ENCODE measurements at places on chromosomes 7 and 10. TPM values are rescaled to one million over a fixed set of nuclear protein-coding genes. Genes with fewer than 3 reads are reported as not detected.
A peak's percentile ranks its signal among the peaks of the same experiment; 100 is the strongest.

GRCh38 chr10:43160046-43160920 is 22.0 kb downstream of the CSGALNACT2 start:
- H3K4me3 ChIP-seq, result no peak overlapping the region
- peaks cover 18% of the 10 kb centered on the region for H3K36me3 ChIP-seq
- peaks cover 19% of the 10 kb centered on the region for H3K4me1 ChIP-seq
- no peaks in the 10 kb centered on the region for H3K27me3 ChIP-seq
- DNase-seq, result peak; percentile 15

GRCh38 chr10:132265890-132266496 is 41.8 kb downstream of the STK32C start:
- peaks cover 3% of the 10 kb centered on the region for H3K27me3 ChIP-seq
- no peaks in the 10 kb centered on the region for H3K36me3 ChIP-seq
- no peak overlapping the region for H3K27ac ChIP-seq
- no peaks in the 10 kb centered on the region for H3K4me1 ChIP-seq
- DNase-seq, result no peak

DNA sequence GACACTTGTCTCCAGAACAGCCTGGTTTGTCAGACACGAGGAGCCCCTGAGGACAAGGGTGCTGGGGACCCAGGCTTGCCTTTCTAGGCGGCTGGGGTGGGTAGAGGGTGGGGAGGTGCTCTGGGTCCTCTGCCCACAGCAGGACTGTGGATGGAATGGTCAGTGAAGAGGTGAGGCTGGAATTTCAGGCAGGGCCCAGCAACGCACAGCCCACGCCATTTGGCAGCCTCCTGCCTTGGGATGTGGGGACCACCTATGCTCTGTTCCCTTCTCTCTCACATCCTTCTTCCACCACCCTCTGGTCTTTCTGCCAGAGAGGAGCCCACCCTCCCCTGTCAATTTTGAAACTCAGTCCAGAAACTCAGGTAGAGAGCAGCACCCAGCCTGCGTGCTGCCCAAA is 103.2 kb downstream of the CXCL12 start:
- no peaks in the 10 kb centered on the region for H3K36me3 ChIP-seq
- no peak for DNase-seq
- no peaks in the 10 kb centered on the region for H3K27me3 ChIP-seq
- no peaks in the 10 kb centered on the region for H3K4me1 ChIP-seq
- H3K27ac ChIP-seq, result no peak overlapping the region

Gene MBL2
- not detected for polyA plus RNA-seq

Gene SOSTDC1
- 0.31 TPM for polyA plus RNA-seq

Data from keratinocyte (primary cell).